Renal cortical epithelial cell (primary cell): ENCODE measurements at places on chromosomes 13 and 19. TPM values are rescaled to one million over a fixed set of nuclear protein-coding genes. Genes with fewer than 3 reads are reported as not detected.

MUC16 gene
- 0.45 and 1.0 TPM in 2 replicates for total RNA-seq

CASP14 gene
- total RNA-seq, result not detected in 2 replicates

MYO1F gene
- total RNA-seq, result 0.05 and 0.17 TPM in 2 replicates

DNA sequence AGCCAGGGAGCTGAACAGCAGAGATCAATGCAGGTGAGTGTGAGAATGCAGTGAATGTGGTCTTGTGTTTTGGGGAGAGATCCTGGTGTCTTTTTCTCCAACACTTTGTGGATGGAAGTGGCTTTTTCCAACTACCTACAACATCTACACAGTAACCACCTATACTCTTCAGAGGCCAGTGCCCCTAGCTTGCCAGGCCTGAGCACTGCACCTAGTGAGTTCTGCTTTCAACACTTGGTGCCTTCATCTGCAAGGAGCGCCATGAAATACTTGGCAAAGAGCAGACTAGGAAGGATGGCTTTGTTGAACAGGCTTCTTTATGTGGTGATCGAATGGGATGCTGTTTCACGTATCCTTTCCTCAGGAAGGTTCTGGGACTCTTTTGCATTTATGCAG is 21.3 kb upstream of the HMGB1 start:
- no peak for DNase-seq

- no peak for DNase-seq
These were observed 45.0 kb downstream of the LACC1 start for GRCh38 chr13:43924549-43925245.
